ENCODE measurements at places on chromosomes 7 and 10. TPM values are rescaled to one million over a fixed set of nuclear protein-coding genes. Genes with fewer than 3 reads are reported as not detected.

- H3K4me3 ChIP-seq: no peak overlapping the region
- H3K27me3 ChIP-seq: no peaks in the 10 kb centered on the region
- peaks cover 8% of the 10 kb centered on the region for H3K4me1 ChIP-seq
- H3K27ac ChIP-seq: no peak overlapping the region
Measured at GRCh38 chr7:86972072-86972471, 87.4 kb downstream of the ELAPOR2 start.

DNA sequence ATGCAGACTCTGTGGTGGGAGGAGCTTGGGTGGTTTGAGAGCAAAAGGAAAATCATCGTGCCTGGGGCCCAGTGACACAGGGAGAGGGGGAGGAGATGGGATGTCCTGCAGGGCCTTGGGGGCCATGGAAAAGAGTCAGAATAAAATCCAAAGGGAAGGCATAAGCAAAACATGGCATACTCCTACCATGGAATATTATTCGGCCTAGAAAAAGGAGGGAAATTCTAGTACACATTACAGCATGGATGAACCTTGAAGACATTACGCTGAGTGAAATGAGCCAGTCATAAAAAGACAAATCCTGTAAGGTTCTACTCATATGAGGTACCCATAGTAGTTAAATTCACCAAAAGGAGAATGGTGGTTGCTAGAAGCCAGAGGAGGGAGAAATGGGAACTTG, 38.7 kb downstream of the STRA8 start:
- peaks cover 17% of the 10 kb centered on the region for H3K27me3 ChIP-seq
- no peak for DNase-seq
- H3K4me3 ChIP-seq: no peak overlapping the region
- no peak overlapping the region for H3K27ac ChIP-seq
- no peaks in the 10 kb centered on the region for H3K36me3 ChIP-seq
- H3K4me1 ChIP-seq: peaks cover 3% of the 10 kb centered on the region

Gene MET
- not detected for total RNA-seq

DNA sequence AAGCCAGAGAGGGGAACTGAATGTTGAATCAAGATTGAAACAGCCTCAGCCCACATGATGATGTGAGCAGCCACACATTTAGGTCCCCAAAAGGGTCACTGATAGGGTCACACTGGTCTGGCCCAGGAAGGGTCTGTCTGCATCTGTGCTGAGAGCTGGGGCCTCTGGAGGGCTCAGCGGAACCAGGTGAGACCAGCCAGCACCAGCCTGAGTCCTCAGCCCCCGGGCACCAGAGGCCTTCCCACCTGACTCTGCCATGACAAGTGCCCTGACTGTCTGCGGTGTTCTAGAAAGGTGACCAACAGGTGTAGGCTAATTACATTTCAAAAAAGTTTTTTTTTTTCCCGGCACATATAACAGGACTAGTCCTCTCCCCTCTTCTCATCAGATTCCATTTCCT, 76.2 kb downstream of the WDR11 start:
- peaks cover 30% of the 10 kb centered on the region for H3K27me3 ChIP-seq
- DNase-seq: no peak
- H3K27ac ChIP-seq: no peak overlapping the region
- no peaks in the 10 kb centered on the region for H3K36me3 ChIP-seq

- no peaks in the 10 kb centered on the region for H3K4me1 ChIP-seq
- no peaks in the 10 kb centered on the region for H3K36me3 ChIP-seq
- H3K27ac ChIP-seq: no peak overlapping the region
- H3K27me3 ChIP-seq: no peaks in the 10 kb centered on the region
Measured at GRCh38 chr10:130817046-130817624, 494.4 kb downstream of the TCERG1L start.

DNA sequence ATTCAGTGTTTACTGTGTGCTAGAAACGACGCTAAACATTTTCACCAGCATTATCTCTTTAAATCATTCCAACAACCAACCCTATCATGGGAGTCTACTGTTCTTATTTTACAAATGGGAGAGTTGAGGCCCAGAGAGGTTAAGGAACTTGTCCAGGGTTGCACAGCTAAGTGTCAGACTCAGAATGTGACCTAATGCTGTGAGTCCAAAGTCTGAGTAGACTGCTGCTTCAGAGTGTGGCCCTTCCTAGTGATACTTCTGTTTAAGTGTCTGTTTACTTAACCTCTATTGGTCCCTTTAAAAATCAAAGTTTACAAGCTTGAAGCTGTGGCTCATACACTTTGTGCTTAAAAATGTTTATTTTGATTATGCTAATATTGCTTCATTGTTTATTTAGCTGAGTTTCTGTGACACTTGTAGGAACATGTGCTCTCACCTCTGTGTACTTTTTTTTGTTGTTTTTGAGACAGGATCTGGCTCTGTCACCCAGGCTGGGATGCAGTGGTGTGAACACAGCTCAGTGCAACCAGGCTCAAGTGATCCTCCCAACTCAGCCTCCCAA, 84.4 kb upstream of the SYPL1 start:
- no peak overlapping the region for H3K4me3 ChIP-seq
- no peaks in the 10 kb centered on the region for H3K36me3 ChIP-seq
- H3K27me3 ChIP-seq: peaks cover 20% of the 10 kb centered on the region

GRCh38 chr10:51367694-51368093, 293.4 kb downstream of the PRKG1 start:
- no peak overlapping the region for H3K27ac ChIP-seq
- no peaks in the 10 kb centered on the region for H3K36me3 ChIP-seq
- no peak overlapping the region for H3K4me3 ChIP-seq

GRCh38 chr10:122485670-122486069, 24.3 kb downstream of the HTRA1 start:
- H3K36me3 ChIP-seq: peaks cover 10% of the 10 kb centered on the region
- no peak overlapping the region for H3K4me3 ChIP-seq
- no peaks in the 10 kb centered on the region for H3K4me1 ChIP-seq
- no peaks in the 10 kb centered on the region for H3K27me3 ChIP-seq

GRCh38 chr10:118543714-118544400, 51.6 kb downstream of the PRLHR start:
- no peak overlapping the region for H3K4me3 ChIP-seq
- H3K27me3 ChIP-seq: peaks cover 48% of the 10 kb centered on the region
- no peak overlapping the region for H3K27ac ChIP-seq
- peak; percentile 37 for DNase-seq
- H3K36me3 ChIP-seq: no peaks in the 10 kb centered on the region
- no peaks in the 10 kb centered on the region for H3K4me1 ChIP-seq

Gene GPR37
- not detected for total RNA-seq

Gene NKX2-3
- total RNA-seq: not detected

GRCh38 chr10:59623133-59624121, 86.2 kb downstream of the SLC16A9 start:
- no peak overlapping the region for H3K4me3 ChIP-seq
- H3K36me3 ChIP-seq: no peaks in the 10 kb centered on the region
- peaks cover 5% of the 10 kb centered on the region for H3K4me1 ChIP-seq
- no peak overlapping the region for H3K27ac ChIP-seq
- DNase-seq: no peak

DNA sequence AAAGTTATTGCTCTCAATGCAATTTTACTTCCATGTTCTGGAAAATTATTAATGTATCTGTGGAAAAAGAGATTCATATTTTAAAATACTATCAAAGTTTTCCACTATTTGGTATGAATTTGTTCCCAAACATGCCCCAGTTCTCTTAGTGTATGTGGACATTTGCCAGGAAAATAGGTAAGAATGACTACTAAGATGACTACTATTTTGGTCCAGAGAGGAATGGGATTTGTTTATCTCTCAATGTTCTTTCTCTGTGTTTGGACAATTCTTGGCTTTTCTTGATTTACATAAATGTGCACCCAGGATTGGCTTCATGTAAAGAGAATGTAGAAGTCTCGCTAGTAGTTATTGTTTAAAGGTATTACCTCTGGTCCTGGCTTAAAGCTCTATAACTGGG, 60.3 kb upstream of the POT1 start:
- H3K27me3 ChIP-seq: peaks cover 3% of the 10 kb centered on the region
- no peak overlapping the region for H3K4me3 ChIP-seq
- no peaks in the 10 kb centered on the region for H3K4me1 ChIP-seq
- H3K36me3 ChIP-seq: peaks cover 7% of the 10 kb centered on the region

- no peak overlapping the region for H3K27ac ChIP-seq
- peaks cover 3% of the 10 kb centered on the region for H3K4me1 ChIP-seq
- H3K27me3 ChIP-seq: peaks cover 6% of the 10 kb centered on the region
- DNase-seq: no peak
- H3K36me3 ChIP-seq: no peaks in the 10 kb centered on the region
Measured at GRCh38 chr7:47743965-47744591, 162.2 kb upstream of the TNS3 start.

DNA sequence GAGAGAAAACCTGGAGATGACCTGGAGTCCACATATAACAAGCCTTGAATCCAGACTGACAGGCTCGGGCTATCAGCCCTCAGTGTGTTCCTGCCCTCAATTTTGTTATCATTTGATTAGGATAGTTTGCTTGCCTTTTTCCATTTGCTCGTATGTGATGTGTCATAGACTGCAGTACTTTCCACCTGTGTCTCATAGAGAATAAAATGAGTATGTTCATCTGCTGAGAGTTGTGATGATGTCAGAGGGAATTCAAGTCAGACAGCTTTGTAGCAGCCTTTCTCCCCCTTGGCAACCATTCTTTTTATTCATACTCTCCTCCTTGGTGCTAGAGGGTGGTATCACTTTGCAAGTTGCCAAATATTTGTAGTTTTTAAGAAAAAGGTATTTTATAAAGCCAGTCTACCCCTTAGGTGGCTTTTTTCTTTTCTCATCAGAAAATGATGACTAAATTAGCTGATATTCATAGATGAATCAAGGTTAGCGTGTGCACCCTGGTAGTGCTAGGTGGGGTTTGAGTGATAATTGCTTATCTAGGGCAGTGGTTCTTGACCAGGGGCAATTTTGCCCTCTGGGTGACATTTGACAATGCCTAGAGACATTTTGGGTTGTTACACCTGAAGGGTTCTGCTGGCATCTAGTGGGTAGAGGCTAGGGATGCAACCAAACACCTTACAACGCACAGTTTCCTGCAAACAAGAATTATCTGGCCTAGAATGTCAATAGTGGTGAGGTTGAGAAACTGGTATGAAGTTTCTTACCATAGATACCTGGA, 5.4 kb downstream of the SGPL1 start:
- DNase-seq: no peak
- H3K4me1 ChIP-seq: peaks cover 36% of the 10 kb centered on the region
- H3K27me3 ChIP-seq: no peaks in the 10 kb centered on the region
- H3K4me3 ChIP-seq: no peak overlapping the region

DNA sequence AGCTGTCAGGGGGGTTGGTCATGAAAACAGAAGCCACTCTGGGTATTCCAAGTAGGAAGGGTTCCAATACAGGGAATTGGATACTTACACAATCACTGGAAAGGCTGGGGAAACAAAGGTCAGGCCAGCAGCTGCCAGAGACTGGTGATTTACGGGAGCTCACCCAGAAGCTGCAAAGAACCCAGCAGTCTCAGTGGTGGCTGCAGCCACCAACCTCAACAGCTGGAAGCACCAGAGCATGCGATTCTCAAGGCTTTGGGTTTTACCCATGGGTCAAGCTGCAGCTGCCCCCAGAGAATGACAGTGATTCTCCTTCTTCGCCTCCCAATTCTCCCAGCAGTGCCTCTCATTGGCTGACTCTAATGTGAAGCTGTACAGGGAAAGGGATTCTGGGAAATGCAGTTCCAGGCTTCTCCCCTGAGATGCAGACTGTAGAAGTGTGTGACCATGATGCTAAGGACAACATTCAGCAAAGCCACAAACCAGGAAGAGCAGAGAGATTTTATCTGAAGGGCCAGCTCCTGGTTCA, 107.2 kb upstream of the TCF7L2 start:
- H3K36me3 ChIP-seq: peaks cover 26% of the 10 kb centered on the region
- no peaks in the 10 kb centered on the region for H3K4me1 ChIP-seq
- no peak overlapping the region for H3K4me3 ChIP-seq
- H3K27me3 ChIP-seq: no peaks in the 10 kb centered on the region
- DNase-seq: no peak

Gene AIMP2
- 14.0 TPM for total RNA-seq

DNA sequence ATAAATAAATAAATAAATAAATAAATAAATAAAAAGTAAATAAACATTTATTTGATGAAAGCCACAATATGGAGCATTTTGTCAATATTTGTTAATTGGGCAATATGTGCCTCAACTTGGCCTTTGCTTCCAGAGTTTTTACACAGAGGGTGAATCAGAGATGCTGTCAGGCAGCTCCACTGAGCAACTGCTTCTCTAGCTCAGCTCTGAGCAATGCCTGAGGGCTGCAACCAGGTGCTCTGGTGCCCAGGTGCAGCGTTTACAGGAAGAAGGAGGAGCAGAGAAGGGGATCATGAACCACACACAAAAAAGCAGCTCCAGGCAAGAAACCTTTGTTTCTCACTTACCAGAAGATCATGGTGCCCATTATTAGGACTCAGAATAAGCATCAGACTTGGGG, 876.2 kb upstream of the AUTS2 start:
- DNase-seq: no peak
- no peaks in the 10 kb centered on the region for H3K4me1 ChIP-seq
- no peak overlapping the region for H3K27ac ChIP-seq
- no peaks in the 10 kb centered on the region for H3K27me3 ChIP-seq

- no peaks in the 10 kb centered on the region for H3K36me3 ChIP-seq
- no peaks in the 10 kb centered on the region for H3K27me3 ChIP-seq
- H3K4me3 ChIP-seq: no peak overlapping the region
- no peak overlapping the region for H3K27ac ChIP-seq
- no peak for DNase-seq
- no peaks in the 10 kb centered on the region for H3K4me1 ChIP-seq
Measured at GRCh38 chr10:99673492-99673891, 14.2 kb downstream of the ENTPD7 start.

- H3K27ac ChIP-seq: no peak overlapping the region
- DNase-seq: no peak
- H3K4me1 ChIP-seq: no peaks in the 10 kb centered on the region
- no peaks in the 10 kb centered on the region for H3K36me3 ChIP-seq
- H3K4me3 ChIP-seq: no peak overlapping the region
Measured at GRCh38 chr7:112060625-112061024, 145.6 kb downstream of the DOCK4 start.

Gene GIMAP1
- 119 TPM for total RNA-seq

GRCh38 chr7:133854739-133855138, 272.4 kb upstream of the LRGUK start:
- H3K27me3 ChIP-seq: no peaks in the 10 kb centered on the region
- no peak overlapping the region for H3K27ac ChIP-seq
- H3K4me1 ChIP-seq: peaks cover 2% of the 10 kb centered on the region
- peaks cover 13% of the 10 kb centered on the region for H3K36me3 ChIP-seq

DNA sequence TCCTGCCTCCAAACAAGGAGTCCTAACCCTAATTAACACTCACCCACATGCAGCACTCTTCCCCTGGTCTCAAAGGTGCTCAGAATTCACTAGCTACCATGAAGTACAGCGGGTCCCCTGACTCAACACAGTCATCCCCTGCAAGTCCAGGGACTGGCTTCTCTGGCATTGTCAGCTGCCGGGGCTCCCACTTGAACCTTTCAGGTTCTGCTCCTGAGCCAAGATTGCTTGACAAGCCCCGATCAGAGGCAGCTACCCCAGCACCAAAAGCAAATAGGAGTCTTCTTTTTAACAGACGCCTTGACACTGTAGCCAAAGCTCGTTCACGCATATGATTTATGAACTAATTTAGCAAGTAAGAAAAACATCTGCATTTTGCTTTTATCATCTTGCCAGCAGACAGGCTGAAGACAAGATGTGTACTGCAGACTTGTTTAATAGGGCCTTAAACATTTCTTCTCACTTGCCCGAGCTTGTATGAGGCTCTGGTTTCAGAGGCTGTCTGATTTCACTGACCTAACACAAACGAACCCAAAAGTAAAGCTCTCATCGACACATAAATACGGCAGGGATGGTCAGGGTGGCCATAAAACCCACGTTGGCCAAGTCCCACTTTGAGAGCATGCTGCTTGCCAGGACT, 67.6 kb upstream of the ADAM12 start:
- no peak overlapping the region for H3K4me3 ChIP-seq
- no peaks in the 10 kb centered on the region for H3K4me1 ChIP-seq
- H3K27ac ChIP-seq: no peak overlapping the region

- peak overlapping the region; percentile 68 for H3K27ac ChIP-seq
- no peaks in the 10 kb centered on the region for H3K27me3 ChIP-seq
- H3K36me3 ChIP-seq: no peaks in the 10 kb centered on the region
- H3K4me1 ChIP-seq: peaks cover 46% of the 10 kb centered on the region
Measured at GRCh38 chr7:158861936-158862704, 5.8 kb downstream of the DYNC2I1 start.

Gene AKR1B15
- total RNA-seq: not detected

Gene LDB3
- total RNA-seq: 0.29 TPM

Data from naive thymus-derived CD8-positive, alpha-beta T cell (primary cell).